ENCODE measurements at places on chromosomes 1 and 21.

DNA sequence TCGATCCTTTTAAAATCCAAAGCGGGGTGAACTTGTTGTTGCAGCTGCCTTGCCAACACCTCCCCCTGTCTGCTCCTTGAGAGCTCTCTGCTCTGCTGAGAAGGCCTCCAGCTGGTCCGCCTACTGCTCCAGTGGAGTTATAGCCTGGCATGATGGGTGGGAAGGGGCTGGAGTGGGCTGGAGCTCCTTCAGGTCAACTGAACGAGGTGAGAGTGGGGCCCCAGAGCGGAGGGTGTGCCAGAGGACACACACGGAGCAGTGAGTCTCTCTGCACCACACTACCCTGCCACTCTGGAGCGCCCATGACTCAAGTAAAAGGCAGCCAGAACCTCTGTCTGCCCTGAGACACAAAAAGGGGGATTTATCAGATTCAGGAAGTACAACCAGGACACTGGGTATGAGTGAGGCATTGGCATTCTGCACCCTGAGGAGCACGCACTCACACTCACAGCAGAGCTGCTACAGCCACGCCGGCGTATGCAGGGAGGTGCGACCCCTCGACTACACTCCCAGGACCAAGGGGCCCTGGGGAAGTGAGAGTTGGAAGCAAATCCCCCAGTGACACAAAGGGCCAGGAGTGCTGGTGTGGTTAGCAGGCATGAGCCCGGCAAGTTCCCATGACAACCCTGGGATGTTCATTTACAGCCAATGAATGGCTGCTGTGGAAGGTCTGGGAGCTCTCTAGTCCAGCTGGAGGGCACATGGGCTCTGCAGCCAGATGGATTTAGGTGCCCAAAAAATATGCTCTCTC lies 28.0 kb upstream of the EVA1B start:
- DNase-seq, result peak; percentile 15

DNA sequence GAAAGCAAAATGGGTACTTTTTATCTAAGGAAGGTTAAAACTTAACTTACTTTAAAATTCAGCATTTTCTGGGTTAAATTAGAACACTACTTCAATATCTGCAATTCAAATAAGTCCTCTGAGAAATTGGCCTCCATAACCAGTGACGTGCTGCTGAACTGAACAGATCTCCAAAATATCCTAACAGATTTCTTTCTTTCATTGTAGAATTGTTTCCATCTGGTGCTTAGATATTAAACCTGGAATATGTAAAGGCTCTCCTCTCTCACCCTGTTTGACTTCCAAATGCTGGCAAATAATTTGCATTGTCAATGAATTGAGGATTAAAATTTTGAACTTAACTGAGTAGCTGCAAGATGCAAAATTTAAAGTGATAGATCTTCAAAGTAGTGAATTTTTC lies 316.9 kb upstream of the CXADR start:
- DNase-seq, result no peak

DNA sequence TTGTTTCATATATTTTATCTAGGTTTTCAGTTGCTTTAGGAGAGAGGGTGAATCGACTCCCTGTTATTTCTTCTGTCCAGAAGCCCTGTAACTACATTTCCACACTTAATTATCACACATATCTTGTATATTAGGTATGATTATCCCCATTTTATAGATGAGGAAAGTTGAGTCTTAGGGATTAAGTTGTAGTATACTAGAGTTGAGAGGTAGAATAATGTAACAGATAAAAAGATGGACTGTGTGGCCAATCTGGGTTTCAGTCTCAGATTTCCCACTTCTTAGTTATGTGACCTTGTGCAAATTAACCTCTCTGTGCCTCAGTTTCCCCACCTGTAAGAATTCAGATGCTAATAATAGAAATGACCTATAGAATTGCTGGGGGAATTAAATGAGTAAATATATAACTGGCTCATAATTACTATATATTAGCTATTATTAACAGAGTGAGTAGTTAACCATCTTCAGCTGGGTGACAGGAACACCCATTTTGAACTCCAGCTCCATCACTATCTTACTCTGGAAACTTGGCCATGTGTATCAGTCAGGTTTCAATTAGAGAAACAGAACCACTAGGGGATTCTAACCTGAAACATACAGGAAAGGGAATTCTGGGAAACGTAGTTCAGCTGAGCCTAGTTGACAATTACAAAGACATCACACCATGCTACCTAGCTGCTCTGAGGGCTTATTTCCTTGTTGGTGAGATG lies 20.4 kb upstream of the FOXO6 start:
- peak; percentile 100 for DNase-seq

DNA sequence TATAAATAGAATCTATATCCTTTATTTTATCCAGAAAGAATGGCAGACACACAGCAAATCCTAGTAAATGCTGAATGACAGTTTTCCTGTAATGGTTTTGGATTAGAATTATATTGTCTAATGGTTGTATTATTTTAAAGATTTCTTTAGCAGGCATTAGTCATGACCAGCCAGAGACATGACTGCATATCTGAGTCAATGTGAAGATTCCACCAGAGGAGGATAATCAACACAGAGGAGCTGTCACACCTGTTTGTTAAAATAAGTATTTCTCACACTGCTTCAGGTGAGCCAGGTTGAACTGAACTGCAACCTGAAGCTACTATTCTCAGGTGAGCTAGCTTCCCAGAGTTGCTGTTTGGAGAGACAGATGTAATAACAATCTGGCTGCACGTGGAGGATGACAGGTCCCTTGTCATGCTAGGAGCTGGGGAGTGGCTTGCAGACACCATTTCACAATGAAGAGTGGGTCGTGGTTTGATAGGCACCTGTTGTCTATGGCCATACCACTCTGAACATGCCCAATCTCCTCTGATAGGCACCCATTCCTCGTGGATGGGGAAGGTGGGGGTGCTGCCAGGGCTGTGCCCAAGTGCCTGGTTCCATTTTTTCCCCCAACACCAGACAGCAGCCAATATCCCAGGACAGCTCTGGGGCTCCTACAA lies 94.3 kb downstream of the KCNJ6 start:
- DNase-seq, result no peak

DNA sequence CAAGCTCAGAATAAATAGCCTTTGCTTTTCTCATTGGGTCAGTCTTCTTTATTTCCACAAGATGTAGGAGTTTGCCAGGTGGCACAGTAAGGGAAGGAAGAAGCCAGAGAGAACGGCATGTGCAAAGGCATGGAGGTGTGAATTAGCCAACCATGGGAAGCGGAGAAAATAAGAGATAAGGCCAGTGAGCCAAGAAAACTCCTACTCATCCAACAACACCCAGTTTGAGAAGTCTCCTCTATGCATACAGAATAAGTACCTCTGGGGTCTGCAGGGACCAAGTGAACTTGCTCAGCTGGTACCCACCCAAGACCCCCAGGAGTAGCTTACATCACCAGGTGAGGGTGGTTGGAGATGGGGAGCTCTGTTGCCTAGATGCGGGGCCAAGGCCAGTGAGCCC lies 66.7 kb downstream of the TAS1R2 start:
- DNase-seq, result no peak

DNA sequence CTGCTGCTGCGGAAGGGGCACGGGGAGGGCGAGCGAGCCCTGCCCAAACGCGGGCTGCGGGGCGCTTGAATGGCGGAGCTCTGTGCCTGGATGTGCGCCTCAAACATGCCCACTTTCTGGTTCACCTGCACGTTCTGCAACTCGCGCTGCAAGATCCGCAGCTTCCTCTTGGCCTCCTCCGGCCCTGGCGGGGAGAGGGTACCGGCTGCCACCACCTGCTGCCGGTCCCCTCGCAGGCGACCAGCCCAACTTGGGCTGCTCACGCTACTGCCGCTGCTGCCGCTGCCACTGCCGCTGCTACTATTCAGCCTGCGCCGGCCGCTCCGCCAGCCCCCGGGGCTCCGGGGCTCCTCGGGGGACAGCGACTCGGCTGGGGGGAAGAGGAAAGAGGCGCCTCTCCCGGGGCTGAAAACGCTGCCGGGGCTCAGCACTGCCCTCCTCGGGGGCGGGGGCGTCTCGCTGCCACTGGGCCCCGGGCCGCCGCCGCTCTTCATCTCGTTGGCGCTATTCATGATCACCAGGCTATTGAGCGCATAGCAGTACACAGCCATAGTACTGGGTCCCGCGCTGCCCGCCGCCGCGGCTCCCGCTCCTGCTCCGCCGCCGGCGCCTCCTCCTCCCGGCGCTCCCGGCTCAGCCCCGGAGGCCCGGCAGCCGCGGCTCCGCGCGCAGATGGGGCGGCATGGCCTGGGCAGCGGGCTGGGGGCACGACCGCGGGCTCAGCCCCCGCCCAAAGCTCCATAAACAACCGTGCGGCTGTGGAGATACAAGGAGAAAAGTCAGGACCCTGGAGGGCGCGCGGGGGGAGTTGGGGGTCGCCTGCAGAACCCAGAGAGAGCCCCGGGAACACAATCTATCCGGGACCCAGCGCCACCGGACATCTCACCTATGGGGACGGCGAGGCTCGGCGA lies 1.9 kb downstream of the ITPKB start:
- DNase-seq, result no peak

DNA sequence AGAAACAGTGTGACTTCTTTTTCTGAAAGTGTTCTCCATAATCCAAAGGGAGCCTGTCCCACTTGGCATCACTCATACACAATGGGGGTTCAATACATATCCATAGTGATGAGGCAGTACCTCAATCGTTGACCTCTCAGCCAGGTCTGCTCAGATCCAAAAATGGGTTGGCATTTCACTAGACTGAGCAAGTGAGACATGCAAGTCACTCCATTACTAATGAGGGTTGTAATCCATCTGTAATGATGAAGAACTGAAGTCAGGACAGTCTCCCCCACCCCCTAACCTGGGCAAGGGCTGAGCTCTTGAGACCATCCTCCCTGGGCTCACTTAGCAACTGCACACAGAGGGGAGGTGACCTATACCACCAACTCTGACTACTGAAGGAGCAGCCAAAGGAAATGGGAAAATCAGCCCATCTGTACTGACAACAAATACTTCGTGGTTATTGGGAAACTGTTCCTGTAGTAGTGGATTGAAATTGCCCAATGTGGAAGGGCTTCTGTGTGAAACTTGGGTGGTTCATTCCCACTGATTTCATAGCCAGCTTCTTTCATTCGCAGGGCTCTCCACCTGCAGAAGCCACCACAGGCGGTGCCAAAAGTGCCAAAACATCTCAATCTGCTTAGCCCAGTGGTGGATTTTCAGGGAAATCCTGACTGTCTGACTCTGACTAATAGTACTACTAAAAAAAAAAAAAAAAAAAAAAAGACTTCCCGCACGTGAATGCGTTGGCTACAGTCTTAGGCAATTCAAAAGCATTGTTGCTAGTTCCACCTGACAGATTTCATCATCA lies 5.0 kb downstream of the NGF start:
- no peak for DNase-seq

DNA sequence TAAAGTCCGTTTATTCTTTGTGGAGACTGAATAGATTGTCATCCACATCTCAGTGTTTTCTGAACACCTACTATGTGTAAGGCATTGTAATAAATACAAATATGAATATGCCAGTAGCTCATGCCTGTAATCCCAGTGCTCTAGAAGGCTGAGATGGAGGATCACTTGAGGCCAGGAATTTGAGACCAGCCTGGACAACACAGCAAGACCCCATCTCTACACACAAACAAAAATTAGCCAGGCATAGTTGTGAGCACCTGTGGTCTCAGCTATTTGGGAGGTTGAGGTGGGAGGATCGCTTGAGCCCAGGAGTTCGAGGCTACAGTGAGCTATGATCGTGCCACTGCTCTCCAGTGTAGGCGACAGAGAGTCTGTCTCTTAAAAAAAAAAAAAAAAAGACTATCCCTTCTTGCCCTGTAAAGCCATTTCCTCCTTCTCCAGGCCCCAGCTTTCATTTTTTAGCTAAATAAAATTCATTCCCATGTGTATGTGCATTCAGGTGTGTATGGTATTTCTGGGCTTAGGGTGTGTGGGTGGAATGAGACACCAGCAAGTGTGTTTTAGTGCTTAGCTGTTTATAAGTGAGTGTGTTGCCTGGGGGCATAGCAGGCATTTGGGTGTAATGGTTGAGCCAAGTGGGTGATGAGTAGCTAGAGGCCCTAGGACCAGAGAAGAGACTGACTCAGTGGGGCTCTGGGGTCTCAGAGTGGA lies 7.8 kb downstream of the CELSR2 start:
- no peak for DNase-seq

DNA sequence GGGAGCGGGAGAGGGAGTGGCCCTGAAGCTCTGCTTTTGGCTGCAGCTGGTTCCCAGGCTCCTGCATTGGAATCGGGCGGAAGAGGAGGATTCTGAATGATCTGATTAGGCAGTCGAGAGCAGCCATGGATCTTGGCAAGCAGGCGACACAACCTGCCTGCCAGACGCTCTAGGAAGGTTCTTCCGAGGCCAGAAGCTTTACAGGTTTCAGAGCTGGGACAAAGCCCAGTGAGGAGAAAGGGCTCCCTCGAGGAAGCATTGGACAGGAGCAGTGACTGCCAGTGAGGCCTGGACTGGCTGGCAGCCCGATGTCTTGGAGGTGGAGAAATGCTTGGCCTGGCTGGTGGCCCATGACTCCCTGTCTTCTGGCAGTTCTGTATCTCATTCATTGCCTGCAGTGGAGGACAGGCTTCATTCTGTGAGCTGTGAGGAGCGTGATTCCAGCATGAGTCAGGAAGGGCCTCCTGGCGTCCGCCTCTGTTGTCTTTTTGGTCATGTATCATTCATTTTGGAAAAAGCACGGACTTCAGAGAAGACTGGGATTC lies 132.7 kb upstream of the IPO9 start:
- peak; percentile 72 for DNase-seq

DNA sequence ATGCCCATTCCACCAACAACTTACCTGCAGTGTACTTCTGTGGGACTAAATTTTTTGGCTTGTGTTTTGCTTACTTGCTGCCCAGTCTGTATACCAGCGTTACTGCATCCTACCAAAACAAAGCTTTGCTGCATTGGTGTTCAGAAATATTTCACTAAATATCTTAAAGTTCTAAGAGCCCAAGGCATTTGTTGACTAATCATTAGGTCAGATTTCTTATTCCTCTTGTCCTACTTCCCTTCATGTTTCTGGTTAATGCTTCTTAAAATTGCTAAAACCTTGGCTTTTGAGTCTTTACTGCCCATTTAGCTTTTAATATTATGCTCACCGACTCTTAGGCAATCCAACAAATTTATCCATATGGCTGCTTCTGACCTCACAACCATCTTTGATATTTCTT lies 161.8 kb downstream of the DPYD start:
- DNase-seq, result no peak

GRCh38 chr1:56866656-56867055 lies 12.1 kb downstream of the C8A start:
- no peak for DNase-seq

Data from DMS 273 treated with DMSO at 0.1 percent for 48 hours (cell line).